ENCODE measurements at places on chromosomes 1 and 21. TPM values are rescaled to one million over a fixed set of nuclear protein-coding genes. Genes with fewer than 3 reads are reported as not detected.

- H3K36me3 ChIP-seq = no peaks in the 10 kb centered on the region
- H3K27ac ChIP-seq = peak overlapping the region; percentile 24
- H3K4me1 ChIP-seq = peaks cover 36% of the 10 kb centered on the region
- no peak overlapping the region for H3K4me3 ChIP-seq
- H3K27me3 ChIP-seq = no peaks in the 10 kb centered on the region
- DNase-seq = no peak
These were observed 982 bp upstream of the IL24 start for GRCh38 chr1:206896261-206896660.

- H3K4me3 ChIP-seq = no peak overlapping the region
- no peaks in the 10 kb centered on the region for H3K4me1 ChIP-seq
- no peak for DNase-seq
- peaks cover 32% of the 10 kb centered on the region for H3K27me3 ChIP-seq
These were observed 3.0 kb downstream of the PLA2G2F start for GRCh38 chr1:20142001-20142710.

CFHR3 gene
- not detected for total RNA-seq

ESRRG gene
- 0.56 TPM for total RNA-seq

- DNase-seq = no peak
- peaks cover 4% of the 10 kb centered on the region for H3K4me1 ChIP-seq
- H3K27ac ChIP-seq = no peak overlapping the region
- no peaks in the 10 kb centered on the region for H3K27me3 ChIP-seq
These were observed 1.2 kb downstream of the SDHB start for GRCh38 chr1:17052641-17053040.

- no peaks in the 10 kb centered on the region for H3K27me3 ChIP-seq
- H3K27ac ChIP-seq = peak overlapping the region; percentile 99
- H3K36me3 ChIP-seq = no peaks in the 10 kb centered on the region
- peak overlapping the region; percentile 3 for H3K4me3 ChIP-seq
These were observed 106.7 kb upstream of the COL6A1 start for GRCh38 chr21:45874716-45875415.

CCDC17 gene
- total RNA-seq = 0.56 TPM

FCN3 gene
- total RNA-seq = not detected

GRCh38 chr1:46148318-46148717 is 15.9 kb upstream of the PIK3R3 start:
- no peak for DNase-seq
- H3K27ac ChIP-seq = no peak overlapping the region
- H3K4me1 ChIP-seq = no peaks in the 10 kb centered on the region
- no peaks in the 10 kb centered on the region for H3K36me3 ChIP-seq
- H3K4me3 ChIP-seq = no peak overlapping the region

SV2A gene
- 16.4 TPM for total RNA-seq

S100A12 gene
- not detected for total RNA-seq

- no peaks in the 10 kb centered on the region for H3K27me3 ChIP-seq
- H3K27ac ChIP-seq = no peak overlapping the region
- H3K4me3 ChIP-seq = no peak overlapping the region
- H3K36me3 ChIP-seq = no peaks in the 10 kb centered on the region
These were observed 27.1 kb downstream of the NEK2 start for GRCh38 chr1:211648336-211648735.

- no peak overlapping the region for H3K4me3 ChIP-seq
- H3K27me3 ChIP-seq = no peaks in the 10 kb centered on the region
- no peak for DNase-seq
- no peaks in the 10 kb centered on the region for H3K36me3 ChIP-seq
- no peak overlapping the region for H3K27ac ChIP-seq
- no peaks in the 10 kb centered on the region for H3K4me1 ChIP-seq
These were observed 39.3 kb downstream of the DTL start for GRCh38 chr1:212074856-212075255.

All from IMR-90 (cell line).